ENCODE measurements at places on chromosomes 7 and 10.
A peak's percentile ranks its signal among the peaks of the same experiment; 100 is the strongest.

DNA sequence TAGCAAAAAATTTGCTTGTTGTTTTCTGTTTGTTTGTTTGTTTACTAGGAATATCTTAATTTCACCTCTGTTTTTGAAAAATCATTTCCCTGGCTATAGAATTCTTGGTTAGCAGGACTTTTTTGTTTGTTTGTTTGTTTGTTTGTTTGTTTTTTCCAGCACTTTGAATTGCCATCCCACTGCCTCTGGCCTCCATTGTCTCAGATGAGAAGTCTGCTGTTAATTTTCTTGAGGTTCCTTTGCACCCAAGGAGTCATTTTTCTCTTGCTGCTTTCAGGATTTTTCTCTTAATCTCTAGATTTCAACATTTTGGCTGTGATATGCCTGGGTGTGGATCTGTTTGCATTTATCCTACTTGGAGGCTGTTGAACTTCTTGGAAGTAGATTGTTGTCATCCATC lies 105.7 kb downstream of the FOXL3 start:
- no peak for DNase-seq

GRCh38 chr10:30186371-30186875 lies 127.0 kb upstream of the JCAD start:
- DNase-seq = no peak

GRCh38 chr10:49300140-49300974 lies 1.4 kb downstream of the C10orf71 start:
- no peak for DNase-seq

DNA sequence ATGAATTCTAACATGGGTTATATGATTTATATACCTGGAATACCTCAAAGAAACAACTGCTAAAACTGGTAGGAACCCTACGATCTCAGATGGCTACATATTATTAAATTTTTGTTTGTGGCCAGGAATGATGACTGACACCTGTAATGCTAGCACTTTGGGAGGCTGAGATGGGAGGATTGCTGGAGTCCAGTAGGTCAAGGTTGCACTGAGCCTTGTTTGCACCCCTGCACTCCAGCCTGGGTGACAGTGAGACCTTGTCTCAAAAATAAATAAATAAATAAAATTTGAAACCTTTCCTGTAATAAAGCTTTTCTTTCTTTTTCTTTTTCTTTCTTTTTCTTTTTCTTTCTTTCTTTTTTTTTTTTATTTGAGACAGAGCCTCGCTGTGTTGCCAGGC lies 61.2 kb downstream of the MPLKIP start:
- DNase-seq = no peak

- DNase-seq = no peak
Observed at GRCh38 chr10:110612629-110613028, 31.5 kb upstream of the RBM20 start.

DNA sequence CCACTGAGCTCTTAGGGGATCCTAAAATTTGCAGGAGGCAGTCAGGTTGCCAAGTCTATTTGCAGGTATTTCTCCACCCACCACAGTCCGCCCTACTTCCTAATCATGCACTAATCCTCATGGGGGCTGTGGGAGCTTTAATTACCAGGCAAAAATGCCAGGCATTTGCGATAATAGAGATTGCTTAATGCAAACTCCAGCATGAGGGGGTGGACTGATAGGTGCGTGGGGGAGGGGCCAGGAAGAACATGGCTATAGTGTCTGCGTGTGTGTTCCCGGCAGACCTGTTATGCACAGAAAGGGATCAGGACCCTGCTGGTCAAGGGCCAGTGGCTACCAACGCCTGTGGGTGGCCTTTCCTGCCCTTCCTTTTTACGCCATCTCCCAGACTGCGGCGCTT lies 15.6 kb upstream of the AQP1 start:
- no peak for DNase-seq

DNA sequence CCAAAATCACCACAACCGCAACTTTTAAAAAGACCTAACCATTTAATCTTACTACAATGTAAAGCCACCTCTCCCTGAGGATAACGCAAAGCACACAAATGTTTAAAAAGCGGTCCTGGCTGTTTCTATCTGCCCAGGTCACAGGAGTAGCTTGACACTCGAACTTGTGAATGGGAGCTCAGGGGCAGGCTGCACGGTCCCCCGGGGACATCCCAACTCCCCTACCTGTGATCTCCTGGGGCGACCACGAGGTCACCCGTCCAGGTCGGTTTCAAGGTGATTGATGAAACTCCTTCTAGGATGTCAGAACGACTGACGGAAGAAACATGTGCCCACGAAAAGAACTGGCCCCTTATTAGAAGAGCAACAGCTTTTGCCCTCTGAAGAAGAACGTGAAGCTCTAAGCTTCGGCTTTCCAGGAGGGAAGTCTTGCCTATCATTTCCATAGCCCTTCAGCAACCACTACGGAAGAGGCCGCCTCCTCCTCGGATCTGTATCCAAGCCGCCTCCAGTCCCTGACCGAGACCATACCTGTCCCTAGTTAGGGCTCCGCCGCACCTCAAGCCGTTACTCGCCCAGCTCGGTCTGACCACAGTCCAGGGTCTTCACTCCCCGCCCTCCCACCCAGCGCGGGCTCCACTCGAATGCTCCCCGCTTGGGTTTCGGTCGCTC lies 459 bp downstream of the CYCS start:
- peak; percentile 15 for DNase-seq

DNA sequence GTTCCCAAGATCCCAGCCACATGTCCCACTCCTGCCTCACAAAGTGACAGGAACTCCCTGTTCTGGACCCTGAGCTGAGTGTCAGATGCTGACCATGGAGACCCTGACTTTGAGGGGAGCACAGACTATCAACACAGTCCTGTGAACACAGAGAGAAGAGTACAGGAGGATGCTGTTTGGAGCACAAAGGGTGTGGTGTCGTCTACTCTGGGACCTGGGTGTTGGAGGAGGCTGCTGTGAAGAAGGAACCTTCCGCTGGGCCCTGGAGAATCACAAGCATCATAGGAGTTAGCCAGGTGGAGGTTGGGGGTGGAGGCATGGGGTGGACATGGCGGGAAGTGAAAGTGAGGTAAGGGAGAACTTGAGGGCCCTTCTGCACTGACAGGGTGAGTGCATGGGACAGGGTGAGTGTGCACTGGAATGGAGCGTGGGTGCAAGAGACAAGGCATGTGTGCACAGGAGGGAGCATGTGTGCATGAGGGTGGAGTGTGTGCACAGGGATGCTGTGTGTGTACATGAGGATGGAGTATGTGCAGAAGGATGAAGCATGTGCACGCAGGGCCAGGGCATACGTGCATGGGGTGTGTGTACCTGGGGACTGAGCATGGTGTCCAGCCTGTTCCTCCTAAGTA lies 70.7 kb upstream of the ANTXRL start:
- DNase-seq = no peak

DNA sequence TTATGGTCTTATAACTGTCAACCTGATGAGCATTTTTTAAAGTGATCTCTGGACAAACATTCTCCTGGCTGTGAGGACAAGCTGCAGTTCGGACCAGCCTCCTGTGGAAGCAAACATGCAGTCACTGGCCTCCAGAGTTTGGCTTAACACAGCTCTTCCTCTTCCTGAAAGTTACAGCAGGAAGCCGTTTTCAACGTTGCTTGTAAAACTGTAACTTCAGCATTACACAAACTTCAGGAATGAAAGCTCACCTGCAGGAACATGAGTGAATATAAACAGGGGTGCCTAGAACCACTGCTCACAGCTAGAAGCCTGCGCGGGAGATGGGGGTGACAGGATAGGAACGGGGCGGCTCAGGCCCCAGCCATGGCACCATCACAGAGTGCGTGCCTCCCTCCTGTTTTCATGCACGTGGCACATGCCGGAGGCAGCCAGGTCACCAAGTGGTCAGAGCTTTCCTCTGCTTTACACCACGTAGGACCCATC lies 292.9 kb upstream of the PITRM1 start:
- no peak for DNase-seq

- no peak for DNase-seq
Observed at GRCh38 chr7:158371856-158372255, 215.8 kb downstream of the PTPRN2 start.

- no peak for DNase-seq
Observed at GRCh38 chr10:110109511-110109910, 97.9 kb upstream of the MXI1 start.

GRCh38 chr7:117165656-117166055 lies 157.2 kb downstream of the WNT2 start:
- DNase-seq = no peak

GRCh38 chr7:158543840-158544239 lies 43.8 kb downstream of the PTPRN2 start:
- no peak for DNase-seq

- no peak for DNase-seq
Observed at GRCh38 chr10:101053516-101053915, 8.3 kb upstream of the KAZALD1 start.

DNA sequence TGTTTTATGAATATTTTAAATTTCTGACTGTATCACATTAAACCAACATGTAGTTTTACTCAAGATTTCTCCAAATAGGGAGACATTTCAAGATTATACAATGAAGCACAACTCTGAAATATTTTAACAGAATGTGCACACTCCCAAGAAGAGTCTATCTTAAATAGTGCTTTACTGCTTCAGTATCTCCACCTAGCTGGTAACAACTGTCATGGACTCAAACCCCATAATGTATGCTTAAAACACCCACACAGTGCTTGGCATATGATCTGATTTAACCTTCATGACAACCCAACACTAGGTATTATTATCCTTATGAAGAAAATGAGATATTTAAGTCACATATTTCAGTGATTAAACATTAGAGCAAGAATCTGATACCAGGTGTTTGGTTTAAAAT lies 45.9 kb downstream of the ASZ1 start:
- DNase-seq = no peak

- no peak for DNase-seq
Observed at GRCh38 chr10:35613597-35614226, 8.6 kb downstream of the GJD4 start.

Data from T-helper 9 cell (primary cell).